Cortex of kidney (tissue), 1 donor: ENCODE measurements at places on chromosomes 2 and 18.

DNA sequence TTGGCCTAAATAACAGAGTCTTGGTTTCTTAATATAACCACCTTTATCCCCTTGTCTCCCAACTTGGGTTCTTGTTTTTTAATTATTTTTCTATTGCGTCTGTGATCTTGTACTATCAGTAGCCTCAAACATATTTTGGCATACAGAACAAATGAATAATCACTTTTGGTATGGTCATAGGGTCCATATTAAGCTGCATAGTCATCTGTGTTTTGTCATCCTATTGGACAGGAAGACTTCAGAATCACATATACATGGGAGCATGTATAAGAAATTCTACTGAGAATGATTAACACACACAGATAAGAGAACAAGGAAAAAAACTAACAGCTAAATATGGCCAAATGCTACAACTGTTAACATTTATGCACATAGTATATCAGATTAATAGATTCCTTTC lies 126.0 kb downstream of the MEP1B start:
- no peak for DNase-seq

DNA sequence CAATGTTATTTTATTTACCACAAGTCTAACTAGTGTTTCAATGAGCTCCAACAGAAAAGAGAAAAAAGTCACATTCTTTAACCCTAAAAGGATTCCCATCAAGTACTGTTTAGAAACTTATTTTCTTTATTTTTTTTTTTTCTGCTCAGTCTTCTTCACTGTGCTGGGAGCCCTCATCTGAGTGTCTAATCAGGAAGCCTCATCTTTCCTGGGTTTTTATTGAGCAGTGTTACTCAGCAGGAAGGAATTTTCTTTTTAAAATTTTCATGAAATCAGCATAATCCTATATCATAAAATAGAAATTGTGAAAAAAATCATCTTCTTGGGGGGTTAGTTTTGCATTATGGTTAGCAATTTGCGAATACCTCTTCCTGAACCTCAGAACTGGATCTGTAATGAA lies 453.8 kb downstream of the CDH2 start:
- DNase-seq = no peak

GRCh38 chr2:217906798-217907197 lies 96.0 kb downstream of the TNS1 start:
- no peak for DNase-seq

DNA sequence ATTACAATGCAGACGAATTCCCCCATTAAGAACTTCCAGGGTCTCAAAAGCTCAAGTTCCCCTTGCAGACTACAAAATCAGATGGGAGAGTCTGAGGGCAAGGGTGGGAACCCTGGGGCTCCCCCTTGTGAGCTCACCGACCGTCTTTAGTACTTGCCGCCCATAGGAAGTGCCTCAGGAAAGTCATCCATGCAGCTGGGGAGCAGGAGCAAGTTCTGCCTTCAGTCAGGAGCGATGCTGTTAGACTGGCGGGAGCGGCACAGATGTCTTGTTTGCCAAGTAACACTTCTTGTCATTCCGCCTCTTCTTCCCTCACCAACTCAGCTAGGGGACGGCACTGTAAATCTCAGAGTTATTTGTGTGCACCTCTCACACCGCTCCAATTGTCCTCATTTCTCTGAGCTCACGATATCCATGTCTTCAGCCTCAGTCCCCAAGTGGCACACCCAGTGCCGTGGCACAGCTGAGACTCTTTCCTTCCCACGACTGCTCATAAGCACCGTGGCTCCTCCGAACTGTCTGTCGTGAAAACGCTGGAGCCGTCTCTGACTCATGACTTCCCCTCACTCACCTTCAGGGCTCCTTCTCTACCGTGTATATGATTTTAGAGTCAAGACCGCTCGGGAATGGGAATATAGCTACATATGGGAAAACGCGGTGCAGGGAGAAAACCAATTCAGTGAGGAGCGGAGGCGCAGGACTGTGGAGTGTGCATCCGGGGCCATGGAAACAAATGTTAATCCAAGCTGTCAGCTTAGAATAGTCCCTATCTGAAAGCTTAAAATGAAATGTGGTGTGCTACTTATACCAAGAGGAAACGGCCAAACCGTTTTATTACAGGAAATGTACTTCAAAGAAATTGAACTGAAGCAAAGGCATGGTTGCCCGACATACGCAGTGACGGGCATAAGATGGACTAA lies 34.0 kb downstream of the UXS1 start:
- DNase-seq = no peak

- no peak for DNase-seq
Observed at GRCh38 chr2:113896791-113897190, 6.9 kb downstream of the ACTR3 start.

GRCh38 chr2:204770735-204771134 lies 225.5 kb downstream of the PARD3B start:
- no peak for DNase-seq

GRCh38 chr2:206031162-206031784 lies 54.7 kb downstream of the INO80D start:
- DNase-seq = no peak

- no peak for DNase-seq
Observed at GRCh38 chr2:106749823-106750222, 136.1 kb downstream of the ST6GAL2 start.
